CD4-positive, alpha-beta T cell treated with Interferon gamma for 1 hour (primary cell): ENCODE measurements at places on chromosomes 1 and 21.

GRCh38 chr1:6257541-6258069, 3.3 kb downstream of the GPR153 start:
- DNase-seq: no peak

GRCh38 chr1:209160230-209160629, 423.3 kb upstream of the CAMK1G start:
- no peak for DNase-seq

- DNase-seq: no peak
Measured at GRCh38 chr1:220121791-220122530, 28.0 kb downstream of the IARS2 start.

GRCh38 chr1:200729863-200730262, 8.8 kb upstream of the CAMSAP2 start:
- DNase-seq: no peak

GRCh38 chr1:75641325-75641724, 30.4 kb upstream of the SLC44A5 start:
- no peak for DNase-seq

DNA sequence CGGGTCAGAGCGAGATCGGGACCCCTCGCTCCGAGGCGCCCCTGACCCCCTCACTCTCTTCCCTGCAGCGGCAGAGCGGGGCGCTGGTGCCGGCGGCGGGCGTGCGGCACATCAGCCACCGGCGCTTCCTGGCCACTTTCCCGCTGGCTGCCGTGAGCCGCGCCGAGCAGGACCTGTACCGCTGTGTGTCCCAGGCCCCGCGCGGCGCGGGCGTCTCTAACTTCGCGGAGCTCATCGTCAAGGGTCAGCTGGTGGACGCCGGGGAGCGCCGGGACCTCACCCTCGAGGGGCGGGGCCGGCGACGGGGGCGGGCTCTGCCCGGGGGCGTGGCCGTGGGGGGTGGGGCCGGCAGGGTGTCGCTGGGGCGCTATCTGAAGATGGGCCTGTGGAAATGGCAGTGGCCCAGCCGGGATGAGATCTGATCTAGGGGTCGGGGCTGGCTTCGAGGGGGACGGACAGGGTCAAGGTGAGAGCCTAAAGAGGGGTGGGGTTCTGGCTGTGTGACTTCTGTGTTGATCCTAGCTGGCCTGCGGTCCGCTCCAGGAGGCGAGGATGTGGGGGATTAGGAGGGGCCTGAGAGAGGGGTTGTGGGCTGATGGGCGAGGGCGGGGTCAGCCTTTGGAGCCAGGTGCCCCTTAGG, 23.6 kb downstream of the PTPRU start:
- DNase-seq: peak; percentile 4

DNA sequence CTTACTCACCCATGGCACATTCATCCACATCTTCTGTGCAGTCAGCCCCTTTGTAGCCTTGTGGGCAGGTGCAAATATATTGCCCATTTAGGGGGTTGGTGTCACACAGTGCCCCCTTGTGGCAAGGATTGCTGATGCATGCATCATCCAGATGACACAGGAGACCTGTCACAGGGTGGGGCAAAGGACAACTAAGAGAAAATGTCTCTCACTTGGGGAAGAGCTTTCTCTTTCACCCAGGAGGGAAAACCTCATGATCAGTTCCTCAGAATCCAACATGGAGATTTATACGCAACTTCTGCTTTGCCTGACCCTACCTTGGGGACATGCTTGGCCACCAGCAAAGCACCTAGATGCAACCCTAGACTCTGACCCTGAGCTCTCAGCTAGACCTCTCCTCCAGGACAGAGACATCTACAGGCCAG, 71.8 kb upstream of the ADAM30 start:
- DNase-seq: peak; percentile 65

GRCh38 chr1:32869923-32870614, 643 bp downstream of the FNDC5 start:
- DNase-seq: no peak
